ENCODE measurements at places on chromosomes 5 and 9. TPM values are rescaled to one million over a fixed set of nuclear protein-coding genes. Genes with fewer than 3 reads are reported as not detected.

GRCh38 chr9:79210541-79211243 lies 361.1 kb upstream of the TLE4 start:
- no peaks in the 10 kb centered on the region for H3K4me1 ChIP-seq
- no peak for DNase-seq
- H3K27me3 ChIP-seq, result no peaks in the 10 kb centered on the region
- no peak overlapping the region for H3K4me3 ChIP-seq
- no peak overlapping the region for H3K27ac ChIP-seq

DNA sequence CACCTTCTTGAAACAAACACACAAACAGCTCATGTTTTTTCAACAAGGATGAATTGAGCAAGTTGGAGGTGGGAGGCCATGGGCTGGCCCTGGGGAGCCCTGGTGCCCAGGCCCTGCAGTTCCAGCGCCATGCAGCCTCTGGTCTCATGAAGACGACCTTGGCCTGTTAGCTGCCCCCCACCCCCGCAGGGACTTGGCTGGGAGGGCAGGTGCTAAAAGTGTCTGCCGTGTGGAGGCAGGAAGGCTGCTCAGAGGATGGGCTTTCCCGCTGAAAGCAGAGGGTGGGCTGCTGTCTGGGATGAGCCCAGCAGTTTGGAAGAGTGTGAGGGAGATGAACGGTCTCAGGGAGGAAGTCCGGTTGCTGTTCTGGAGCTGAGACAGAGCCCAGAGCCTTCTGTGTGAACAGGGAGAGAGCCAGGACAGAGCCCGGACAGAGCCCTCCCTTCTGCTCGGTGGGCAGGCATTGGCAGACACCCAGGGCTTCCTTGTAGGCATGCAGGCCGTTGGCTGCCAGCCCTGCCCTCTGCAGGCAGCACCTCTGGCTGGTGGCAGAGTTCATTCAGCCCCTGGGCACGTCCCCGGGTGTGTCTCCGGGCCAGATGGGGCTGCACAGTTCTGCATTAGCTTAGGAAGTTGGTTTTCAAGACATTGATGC lies 18.7 kb downstream of the ROPN1L start:
- H3K4me3 ChIP-seq, result no peak overlapping the region
- peaks cover 10% of the 10 kb centered on the region for H3K27me3 ChIP-seq
- H3K27ac ChIP-seq, result no peak overlapping the region
- no peak for DNase-seq

DNA sequence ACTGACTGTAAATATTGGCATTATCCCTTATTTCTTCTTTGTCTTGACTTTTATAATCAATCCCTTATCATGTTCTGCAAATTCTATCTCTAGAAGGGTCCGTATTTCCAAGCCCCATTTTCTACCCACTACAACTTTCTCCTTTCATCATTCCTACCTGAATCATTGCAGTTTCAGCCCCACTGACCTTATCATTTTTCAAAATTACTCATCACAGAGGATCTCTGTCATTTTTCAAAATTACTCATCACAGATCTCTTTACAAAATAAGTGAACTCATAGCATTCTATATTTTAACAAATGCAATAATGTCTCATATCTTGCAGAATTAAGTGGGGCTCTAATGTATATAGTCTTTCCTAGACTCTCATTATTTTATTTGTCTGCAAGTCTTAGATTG lies 256.9 kb upstream of the COX7C start:
- no peak overlapping the region for H3K27ac ChIP-seq
- H3K36me3 ChIP-seq, result no peaks in the 10 kb centered on the region
- no peak for DNase-seq

- H3K36me3 ChIP-seq, result peaks cover 3% of the 10 kb centered on the region
- peaks cover 27% of the 10 kb centered on the region for H3K27me3 ChIP-seq
- H3K27ac ChIP-seq, result no peak overlapping the region
- H3K4me1 ChIP-seq, result peaks cover 5% of the 10 kb centered on the region
Measured at GRCh38 chr5:90437663-90438062, 28.1 kb upstream of the CETN3 start.

DNA sequence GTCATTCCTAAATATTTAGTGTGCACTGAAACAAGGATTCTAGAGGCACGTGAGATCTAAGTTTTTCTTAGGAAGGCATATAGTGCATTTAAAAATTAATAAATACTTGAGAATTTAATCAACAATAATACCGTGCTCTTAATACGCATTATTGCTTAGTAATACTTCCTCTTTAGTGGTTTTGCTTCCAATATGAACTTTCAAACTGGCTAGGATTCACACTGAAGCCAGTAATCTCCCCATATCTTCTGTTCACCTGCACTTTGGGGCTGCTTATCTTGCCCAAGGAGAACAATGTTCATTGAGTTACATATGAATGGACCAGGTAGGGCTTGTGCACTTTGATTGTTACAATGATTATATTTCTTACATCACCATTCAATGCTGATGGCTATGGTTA lies 180.5 kb upstream of the RIOK2 start:
- no peaks in the 10 kb centered on the region for H3K4me1 ChIP-seq
- H3K27ac ChIP-seq, result no peak overlapping the region
- no peak overlapping the region for H3K4me3 ChIP-seq
- no peaks in the 10 kb centered on the region for H3K36me3 ChIP-seq

DNA sequence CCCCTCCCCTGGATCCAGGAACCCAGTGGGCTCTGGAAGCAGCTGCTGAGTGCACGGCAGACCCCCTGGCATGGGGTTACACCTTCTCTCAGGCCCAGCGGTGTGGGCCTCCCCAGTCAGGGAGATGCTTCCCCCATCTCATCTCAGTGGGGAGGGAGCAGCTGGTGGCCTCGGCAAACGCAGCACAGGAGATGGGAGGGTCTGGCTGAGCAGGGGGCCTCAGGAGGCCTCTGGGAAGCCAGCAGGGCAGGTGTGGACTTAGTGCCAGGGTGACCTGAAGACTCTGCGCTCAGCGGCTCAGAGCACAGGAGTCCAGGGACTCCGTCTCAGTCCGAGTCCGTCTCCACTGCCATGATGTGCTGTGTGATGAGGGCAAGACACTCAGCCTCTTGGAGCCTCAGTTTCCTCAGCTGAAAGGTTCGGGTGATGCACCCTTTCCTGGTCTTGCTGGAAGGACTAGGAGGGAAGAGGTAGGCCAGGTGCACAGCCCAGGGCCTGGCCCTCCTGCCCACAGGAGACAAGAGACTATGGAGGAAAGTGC lies 100.6 kb downstream of the GTF3C4 start:
- H3K27me3 ChIP-seq, result no peaks in the 10 kb centered on the region
- H3K36me3 ChIP-seq, result peaks cover 3% of the 10 kb centered on the region
- DNase-seq, result no peak

GRCh38 chr9:90198956-90199355 lies 443.7 kb downstream of the DIRAS2 start:
- no peak overlapping the region for H3K27ac ChIP-seq
- no peak for DNase-seq
- H3K27me3 ChIP-seq, result peaks cover 7% of the 10 kb centered on the region
- no peaks in the 10 kb centered on the region for H3K36me3 ChIP-seq
- H3K4me3 ChIP-seq, result no peak overlapping the region
- H3K4me1 ChIP-seq, result no peaks in the 10 kb centered on the region

The FNIP1 gene
- total RNA-seq, result 28.8 TPM

The EQTN gene
- total RNA-seq, result not detected

The ACER2 gene
- 7.8 TPM for total RNA-seq

The C9orf152 gene
- total RNA-seq, result not detected

The CLINT1 gene
- total RNA-seq, result 92.7 TPM

The SLC36A3 gene
- not detected for total RNA-seq

The STPG3 gene
- total RNA-seq, result not detected

Measured in T-helper 17 cell (primary cell).